ENCODE measurements at places on chromosomes 5 and 9. TPM values are rescaled to one million over a fixed set of nuclear protein-coding genes. Genes with fewer than 3 reads are reported as not detected.

The EGR1 gene
- 2.9 TPM for total RNA-seq

The CDKN2B gene
- 10.4 TPM for total RNA-seq

The CATSPER3 gene
- 0.16 TPM for total RNA-seq

The PCDHA5 gene
- total RNA-seq, result 0.09 TPM

The ANGPTL2 gene
- 55.8 TPM for total RNA-seq

The ADAMTSL2 gene
- under 0.01 TPM for total RNA-seq

The KIAA1191 gene
- 41.8 TPM for total RNA-seq
